ENCODE measurements at places on chromosomes 3 and 15. TPM values are rescaled to one million over a fixed set of nuclear protein-coding genes. Genes with fewer than 3 reads are reported as not detected.

The CX3CR1 gene
- under 0.01 TPM for total RNA-seq

The TLR9 gene
- total RNA-seq: not detected

The QRICH1 gene
- total RNA-seq: 70.0 TPM

The NR2E3 gene
- total RNA-seq: 0.13 TPM

The KIF9 gene
- total RNA-seq: 6.0 TPM

The MEIS2 gene
- total RNA-seq: 58.3 TPM

The AGBL1 gene
- not detected for total RNA-seq

The TF gene
- total RNA-seq: 0.16 TPM

The CCDC80 gene
- total RNA-seq: 25.9 TPM

The EAF2 gene
- 0.51 TPM for total RNA-seq

The TTC21A gene
- total RNA-seq: 5.2 TPM

The CFAP91 gene
- 3.2 TPM for total RNA-seq
